ENCODE measurements at places on chromosomes 4 and X. TPM values are rescaled to one million over a fixed set of nuclear protein-coding genes. Genes with fewer than 3 reads are reported as not detected.

DNA sequence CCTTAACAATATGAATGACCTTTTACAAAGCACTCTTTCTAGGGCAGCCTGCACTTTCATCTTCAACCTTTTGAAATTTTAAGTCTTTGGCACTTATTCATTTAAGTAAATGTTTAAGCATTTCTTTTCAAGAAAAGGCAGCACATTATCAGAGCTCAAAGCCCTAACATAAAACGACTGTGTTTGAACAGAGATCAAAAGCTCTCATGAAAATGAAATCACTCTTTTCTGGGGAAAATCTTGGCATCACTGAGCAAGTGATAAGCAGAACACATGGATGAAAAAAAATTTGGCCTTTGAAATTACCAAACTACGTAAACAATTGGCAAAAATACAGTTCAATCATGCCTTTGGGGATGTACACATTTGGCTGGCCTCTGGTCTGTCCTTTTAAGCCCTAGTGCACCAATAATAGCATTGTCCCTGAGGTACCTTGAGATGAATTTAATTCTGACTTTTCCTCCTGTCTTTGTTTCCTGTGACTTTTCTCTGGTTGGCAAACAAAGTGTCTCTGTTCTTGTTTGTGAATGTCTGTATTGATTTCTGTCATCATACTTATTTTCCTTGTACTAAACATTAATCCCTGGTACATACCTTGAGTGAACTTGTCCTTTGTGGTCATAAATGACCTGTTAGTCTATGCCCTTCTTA lies 12.9 kb upstream of the ODAM start:
- no peak for DNase-seq

DNA sequence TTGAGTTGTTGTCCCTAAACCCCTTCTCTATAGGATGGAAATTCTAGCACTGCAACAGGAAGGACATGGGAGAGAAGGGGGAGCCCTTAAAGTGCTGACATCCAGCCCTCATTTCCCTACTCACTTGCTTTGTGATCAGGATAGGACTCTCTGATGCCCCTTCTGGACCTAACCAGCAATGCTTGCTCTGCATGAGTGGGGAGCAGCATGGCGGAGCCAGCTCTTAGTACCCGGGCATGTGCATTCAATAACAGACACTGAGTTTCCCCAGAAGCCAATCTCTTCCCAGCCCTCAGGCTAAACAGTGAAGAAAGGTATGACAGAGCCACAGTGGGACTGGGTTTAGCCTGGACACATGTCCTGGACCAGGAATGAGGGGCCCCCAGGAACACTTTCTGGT lies 14.0 kb downstream of the SOD3 start:
- no peak for DNase-seq

Gene NUP62CL
- total RNA-seq, result 14.8 TPM

- no peak for DNase-seq
Measured at GRCh38 chrX:80014141-80014940, at the start of gene TBX22. TSS of gene TBX22 (plus strand) at chrX:80014753. CDS start at chrX:80022270, 7,517 bp downstream.

Gene SHISA3
- total RNA-seq, result 3.6 TPM

DNA sequence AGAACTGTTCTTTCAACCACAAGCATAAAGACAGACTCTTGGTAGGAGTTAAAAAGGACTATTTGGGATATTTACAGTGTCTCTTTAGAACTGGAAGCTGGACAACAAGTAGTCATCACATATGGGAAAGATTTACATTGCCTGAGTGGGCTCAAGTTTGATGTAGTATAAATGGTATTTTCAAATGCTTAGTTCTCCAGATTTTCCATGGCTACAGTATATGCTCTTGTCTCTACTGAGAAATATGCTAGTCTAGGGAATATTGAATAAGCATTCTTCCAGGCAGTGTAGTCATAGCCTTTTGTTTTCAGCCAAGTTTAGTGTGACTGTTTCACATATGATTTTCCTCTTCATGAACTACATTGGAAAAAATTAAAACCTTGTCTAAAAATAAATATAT lies 315.6 kb downstream of the ARHGAP24 start:
- no peak for DNase-seq

Measured in epithelial cell of proximal tubule (primary cell).